ENCODE measurements at places on chromosomes 5 and 9.

DNA sequence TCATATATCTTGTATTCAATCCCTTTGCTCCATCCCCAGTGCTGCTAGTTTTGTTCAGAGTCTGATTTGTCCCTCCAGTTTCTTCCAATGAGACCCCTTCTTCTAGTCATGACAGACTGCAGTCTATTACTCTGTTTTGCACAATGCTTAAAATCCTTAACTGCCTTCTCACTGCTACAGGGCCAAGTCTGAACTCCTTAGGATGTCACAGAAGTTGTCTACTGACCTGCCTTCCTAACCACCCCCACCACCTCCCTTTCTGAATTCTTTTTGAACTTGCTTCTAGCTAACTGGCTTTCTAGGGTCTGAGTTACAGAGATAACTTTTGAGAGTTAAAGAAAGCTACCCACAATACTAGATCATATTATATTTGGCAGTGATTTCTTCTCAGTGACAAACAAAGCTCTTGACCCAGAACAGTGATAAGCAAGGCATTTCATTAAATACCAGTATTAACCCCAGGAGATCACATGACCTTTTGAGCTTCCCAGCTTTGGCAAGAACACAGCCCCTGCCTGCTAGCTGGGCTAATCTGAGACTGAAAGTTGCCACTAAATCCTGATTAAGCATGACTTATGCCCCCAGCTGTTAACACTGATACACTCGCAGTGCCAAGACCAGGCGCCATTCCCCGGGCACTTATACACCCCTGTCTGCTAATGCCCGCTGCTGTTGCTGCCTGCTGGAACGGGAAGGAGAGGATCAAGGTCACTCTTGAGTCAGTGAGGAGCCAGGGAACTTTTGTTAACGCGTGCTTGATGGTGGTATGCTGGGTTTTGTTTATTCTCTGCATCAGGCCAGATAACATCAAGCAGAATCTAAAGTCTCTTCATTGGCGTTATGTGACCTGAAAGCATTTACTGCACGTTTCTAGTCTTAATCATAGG, 36.4 kb upstream of the ADAMTSL1 start:
- DNase-seq = peak; percentile 47

DNA sequence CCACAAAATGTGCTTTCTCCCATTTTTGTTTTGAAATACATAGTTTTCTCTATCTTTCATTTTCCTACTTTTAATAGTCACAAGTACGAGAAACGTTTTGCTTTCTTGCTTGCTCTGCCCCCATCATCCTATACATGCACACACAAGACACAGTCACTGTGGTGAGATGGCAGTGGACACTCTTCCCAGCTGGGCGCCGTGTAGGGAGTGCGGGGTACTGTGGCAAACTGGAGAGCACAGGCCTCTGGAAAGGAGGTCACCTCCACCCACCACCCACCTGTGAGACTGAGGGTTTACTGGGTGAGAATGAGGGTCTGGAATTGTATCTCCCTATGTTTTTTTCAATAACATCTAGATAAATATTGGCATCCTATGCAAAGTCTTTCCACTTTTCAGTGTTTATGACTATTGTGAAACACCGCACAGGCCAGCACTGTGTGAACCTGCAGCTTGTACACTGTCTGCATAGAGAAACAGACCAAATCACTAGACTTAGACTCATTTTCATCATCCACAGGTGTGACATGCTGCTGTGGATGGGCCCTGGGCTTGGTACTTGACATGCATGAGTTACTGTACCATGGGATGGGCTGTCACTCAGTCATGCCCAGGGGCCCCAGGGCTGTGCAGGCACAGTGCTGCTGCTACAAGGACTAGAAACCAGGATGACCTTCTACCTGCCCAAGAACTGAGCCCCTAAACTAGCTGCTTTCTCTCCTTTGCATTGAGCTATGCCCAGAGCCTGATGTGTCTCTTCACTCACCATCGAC, 118.1 kb upstream of the LMX1B start:
- no peak for DNase-seq

DNA sequence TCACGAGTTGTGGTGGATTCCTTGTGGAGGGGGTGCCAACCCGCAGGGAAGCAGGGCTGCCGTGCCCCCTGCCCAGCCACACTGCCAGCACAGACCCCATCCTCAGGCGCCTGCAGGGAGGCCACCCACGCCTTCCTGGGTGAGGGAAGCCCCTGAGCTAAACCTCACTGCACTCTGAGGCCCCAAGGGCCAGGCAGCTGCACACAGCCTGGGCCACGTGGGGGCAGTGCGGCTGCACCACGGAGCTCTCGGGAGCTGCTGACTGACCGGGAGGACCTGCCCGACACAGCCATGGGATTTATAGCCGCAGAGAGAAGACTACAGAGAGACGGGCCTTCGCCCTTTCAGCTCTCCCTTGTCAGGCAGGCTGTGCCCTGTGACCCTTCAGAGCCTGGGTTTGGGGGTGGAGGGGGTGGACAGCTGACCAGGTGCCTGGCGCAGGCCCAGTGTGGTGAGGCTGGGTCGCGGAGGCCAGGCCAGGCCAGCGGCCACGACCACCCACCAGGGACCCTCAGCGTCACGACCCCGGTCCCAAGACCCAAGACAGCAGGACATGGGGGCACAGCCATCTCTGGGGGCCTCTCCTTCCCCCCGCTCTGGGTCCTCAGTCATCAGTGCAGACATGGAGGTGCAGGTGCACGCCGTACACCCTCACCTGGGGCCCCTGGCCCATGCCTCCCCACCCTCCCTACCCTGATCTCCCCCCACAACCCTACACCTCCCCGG, 4.3 kb upstream of the AHRR start:
- DNase-seq = peak; percentile 76

GRCh38 chr9:18866121-18866831, 166.7 kb downstream of the SAXO1 start:
- no peak for DNase-seq

GRCh38 chr9:113219969-113220368, 1.1 kb downstream of the FKBP15 start:
- no peak for DNase-seq

DNA sequence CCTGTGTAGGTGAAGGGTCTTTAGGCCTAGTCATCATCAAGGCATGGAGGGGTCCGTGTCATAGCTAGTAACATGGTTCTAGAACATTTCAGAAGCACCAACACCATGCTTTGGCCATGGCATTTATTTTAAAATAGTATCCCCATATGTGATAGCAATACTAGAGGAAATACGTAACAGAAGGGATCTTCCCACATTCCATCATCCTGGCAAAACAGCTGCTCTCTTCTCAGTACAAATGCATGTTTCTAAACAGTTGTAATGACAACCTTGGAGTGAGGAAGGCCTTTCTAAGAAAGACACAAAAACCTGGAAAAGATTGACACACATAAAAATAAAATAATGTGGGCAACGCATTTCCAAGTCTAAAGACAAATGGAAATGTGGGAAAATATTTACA, 97.6 kb downstream of the GADD45G start:
- peak; percentile 4 for DNase-seq

- DNase-seq = peak; percentile 17
Observed at GRCh38 chr5:94407023-94407422, 211.4 kb downstream of the KIAA0825 start.

GRCh38 chr5:141512911-141513626, 24.2 kb downstream of the PCDHGC5 start:
- DNase-seq = peak; percentile 51

GRCh38 chr5:88488130-88488529, 219.5 kb upstream of the TMEM161B start:
- no peak for DNase-seq

DNA sequence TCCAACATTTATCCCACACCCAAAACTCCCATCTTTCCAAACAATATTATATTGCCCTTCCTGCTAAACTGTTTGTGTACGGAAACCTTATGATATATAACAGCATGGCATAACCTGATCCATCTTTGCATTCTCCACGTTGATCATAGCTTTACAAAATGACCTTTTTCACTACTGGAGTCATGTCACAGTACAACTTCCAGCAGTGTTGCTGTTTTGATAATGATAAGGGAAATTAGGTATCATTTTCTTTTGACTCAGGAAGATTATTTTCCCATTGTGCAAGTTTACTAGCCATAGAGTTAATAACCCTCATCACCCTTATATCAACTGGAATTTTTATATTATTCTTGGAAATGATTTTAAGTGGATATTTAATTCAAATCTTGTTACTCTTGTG, 57.5 kb downstream of the SH3GL2 start:
- DNase-seq = no peak

GRCh38 chr5:65882278-65882677, 44.1 kb upstream of the ERBIN start:
- no peak for DNase-seq

GRCh38 chr9:136541709-136542108, 4.1 kb downstream of the NOTCH1 start:
- no peak for DNase-seq
